ENCODE measurements at places on chromosomes 7 and 10.

GRCh38 chr7:101156277-101156676, 2.0 kb downstream of the AP1S1 start:
- no peak for DNase-seq

- no peak for DNase-seq
Observed at GRCh38 chr7:24279512-24279911, 4.5 kb upstream of the NPY start.

DNA sequence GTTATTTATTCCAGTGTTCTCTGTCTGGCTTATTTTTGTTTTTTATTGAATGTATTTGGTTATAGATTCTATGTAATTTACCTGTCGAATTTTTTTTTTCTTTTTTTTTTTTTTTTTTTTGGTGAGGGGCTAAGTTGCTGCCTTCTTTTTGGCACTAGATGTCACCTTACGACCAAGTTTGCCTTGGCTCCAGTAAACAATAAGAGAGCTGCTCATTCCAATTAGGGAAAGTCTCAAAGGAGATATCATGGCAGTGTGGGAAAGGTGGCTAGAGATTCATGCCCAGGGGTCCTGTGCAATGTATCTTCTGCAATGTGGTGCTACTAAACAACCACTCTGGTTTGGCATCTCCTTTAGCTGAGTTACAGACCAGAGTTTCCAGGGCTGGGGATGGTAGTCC, 84.0 kb downstream of the PTPN20 start:
- DNase-seq: no peak

DNA sequence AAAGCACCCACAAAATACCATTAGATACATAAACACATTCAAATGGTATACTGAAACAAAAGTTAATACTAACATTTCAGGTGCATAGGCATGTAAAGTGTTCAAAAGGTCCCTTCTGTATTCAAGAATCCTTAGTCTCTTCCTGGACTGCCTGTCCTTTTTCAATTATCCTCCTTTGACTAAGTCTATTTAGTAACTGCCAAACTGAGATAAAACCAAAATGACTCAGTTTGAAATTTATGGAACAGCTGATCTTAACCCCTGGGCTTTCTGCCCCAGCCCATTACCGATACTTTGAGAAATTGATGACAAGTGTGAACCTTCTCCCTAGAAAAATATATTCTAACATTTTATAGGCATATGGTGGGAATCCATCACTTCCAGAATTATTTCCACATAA, 5.4 kb downstream of the EPC1 start:
- DNase-seq: no peak

Data from D721Med (cell line).